ENCODE measurements at places on chromosomes 11 and 22.

GRCh38 chr11:31847761-31848160, 36.6 kb upstream of the PAX6 start:
- no peak for DNase-seq

DNA sequence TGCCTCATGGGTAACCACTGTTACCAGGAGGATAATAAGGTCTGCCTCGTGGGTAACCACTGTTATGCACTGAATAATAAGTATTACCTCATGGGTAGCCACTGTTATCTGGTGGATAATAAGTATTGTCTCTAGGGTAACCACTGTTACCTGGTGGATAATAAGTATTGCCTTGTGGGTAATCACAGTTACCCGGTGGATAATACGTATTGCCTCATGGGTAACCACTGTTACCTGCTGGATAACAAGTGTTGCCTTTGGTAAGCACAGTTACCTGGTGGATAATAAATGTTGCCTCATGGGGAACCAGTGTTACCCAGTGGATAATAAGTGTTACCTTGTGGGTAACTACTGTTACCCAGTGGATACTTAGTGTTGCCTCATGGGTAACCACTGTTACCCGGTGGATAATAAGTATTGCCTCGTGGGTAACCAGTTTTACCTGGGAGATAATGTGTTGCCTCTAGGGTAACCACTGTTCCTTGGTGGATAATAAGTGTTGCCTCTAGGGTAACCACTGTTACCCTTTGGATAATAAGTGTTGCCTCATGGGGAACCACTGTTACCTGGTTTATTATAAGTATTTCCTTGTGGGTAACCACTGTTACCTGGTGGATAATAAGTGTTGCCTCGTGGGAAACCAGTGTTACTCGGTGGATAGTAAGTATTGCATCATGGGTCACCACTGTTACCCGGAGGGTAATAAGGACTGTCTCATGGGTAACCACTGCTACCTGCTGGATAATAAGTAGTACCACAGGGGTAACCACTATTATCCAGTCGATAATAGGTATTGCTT, 10.6 kb upstream of the NXPE4 start:
- no peak for DNase-seq

DNA sequence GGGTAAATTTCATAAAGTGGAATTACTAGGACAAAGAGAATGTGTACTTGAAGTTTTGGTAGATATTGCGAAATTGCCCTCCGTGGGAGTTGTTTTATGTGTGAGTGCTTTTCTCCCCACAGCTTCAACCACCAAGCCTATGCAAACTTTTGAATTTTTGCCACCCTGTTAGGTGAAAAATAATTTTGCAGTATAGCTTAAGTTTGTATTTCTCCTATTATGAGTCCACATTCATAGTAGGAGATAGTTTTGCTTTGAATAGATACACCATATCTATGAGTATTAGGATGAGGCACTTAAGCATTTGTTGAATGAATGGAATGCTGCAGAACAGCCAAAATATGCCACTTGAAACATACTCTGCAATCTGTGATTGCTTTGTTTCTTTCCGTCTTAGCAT, 43.6 kb downstream of the UVRAG start:
- DNase-seq, result no peak

DNA sequence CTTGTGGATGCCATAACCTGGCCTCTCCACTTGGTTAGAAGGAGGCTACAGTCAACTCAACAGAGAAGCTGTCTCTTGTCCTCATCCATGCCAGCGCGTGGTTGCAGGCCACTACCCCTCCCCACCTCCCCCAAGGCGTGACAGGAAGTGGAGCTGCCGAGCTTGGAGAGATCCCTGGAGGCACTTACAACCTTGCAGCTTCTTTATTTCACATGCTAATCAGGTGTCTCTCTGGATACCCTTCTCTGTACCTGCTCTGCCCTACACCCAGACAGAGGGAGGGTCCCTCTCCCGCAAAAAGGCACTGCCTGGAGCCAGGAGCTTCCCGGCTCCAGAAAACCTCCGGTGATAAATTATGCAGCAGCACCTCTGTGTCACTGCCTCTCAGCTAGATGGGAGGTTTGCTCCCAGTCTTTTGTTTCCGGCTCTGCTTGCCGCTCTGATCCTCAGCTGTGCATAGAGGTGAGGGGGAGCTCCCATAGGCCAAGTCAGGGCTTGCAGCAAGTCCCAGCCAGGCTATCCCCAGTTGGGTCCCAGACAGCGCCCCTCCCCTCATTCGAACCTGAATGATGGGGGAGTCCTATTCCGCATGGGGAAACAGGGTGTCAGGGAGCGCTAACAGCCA, 5.7 kb downstream of the LRP4 start:
- DNase-seq, result peak; percentile 54

GRCh38 chr11:32396991-32397390, 38.3 kb downstream of the WT1 start:
- no peak for DNase-seq

- DNase-seq, result no peak
Observed at GRCh38 chr22:29916007-29916544, 33.1 kb downstream of the MTMR3 start.

DNA sequence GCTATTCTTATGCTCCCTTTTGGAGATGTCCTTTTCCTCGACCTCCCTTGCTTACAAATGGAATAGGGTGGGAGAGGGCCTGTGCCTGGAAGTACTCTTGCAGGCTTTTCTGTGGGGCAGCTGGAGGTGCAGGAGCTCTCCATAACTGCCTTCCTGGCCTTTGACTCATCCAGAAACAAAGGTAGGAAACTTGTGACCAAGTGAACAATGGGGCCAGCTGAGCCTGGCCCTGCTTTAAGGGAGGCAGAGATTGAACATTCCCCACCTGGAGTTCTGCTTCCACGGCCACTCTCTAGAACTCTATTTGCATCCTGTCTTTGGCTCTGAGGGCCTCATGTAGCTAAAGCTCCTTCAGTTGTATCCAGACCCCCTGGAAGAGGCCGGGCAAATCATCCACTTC, 5.1 kb upstream of the LYVE1 start:
- DNase-seq, result no peak

- no peak for DNase-seq
Observed at GRCh38 chr11:74680703-74681531, 50.3 kb downstream of the CHRDL2 start.

DNA sequence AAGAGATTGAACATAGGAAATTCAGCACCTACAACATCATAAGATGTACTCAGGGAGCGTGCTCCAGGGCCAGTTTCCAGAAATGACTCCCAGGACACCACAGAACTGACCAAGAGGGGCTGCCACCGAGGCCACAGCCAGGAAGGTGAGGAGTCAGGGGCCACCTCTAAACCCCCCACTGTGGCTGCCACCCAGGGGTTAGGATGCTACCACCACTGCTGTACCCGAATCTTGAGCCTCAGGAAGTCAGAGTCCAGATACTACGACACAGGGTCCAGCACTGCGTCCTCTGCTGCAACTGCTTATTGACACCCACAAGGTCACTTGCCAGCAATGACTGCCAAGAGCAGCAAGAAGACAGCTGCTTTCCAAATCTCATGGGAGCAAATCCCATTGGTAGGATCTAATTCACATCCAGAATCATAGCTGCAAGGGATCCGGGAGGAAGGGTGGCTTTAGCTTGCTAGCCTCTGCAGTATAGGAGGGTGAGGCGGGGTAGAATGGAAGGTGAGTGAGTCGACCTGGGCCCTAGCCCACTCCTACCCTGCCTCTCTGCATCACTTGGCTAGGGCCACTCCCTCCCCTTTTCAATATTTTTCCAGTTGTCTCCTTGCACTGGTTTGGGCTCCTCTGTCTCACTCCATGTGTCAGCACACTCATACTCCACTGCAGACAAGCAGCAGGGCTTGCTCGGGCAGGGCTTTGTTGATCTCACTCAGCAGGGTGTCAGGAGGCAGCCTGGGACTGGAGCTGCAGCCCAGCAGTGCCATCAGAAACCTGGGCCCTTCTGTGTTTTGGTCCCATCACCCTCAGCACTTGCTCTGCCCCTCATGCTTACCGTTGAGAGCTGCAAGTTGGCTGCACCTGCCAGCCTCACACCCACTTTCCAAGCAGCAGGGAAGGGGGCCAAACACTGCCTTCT, 18.1 kb upstream of the CYTH4 start:
- no peak for DNase-seq

GRCh38 chr22:30968015-30968923, at the start of gene MORC2:
TSS of gene MORC2 (minus strand) at chr22:30968774. CDS start at chr22:30967889, 885 bp downstream.
- DNase-seq, result peak; percentile 65

- no peak for DNase-seq
Observed at GRCh38 chr11:126890561-126890960, 110.0 kb downstream of the KIRREL3 start.

Measured in NCI-H82 (cell line).